D341Med (cell line): ENCODE measurements at places on chromosomes 2 and 18.

DNA sequence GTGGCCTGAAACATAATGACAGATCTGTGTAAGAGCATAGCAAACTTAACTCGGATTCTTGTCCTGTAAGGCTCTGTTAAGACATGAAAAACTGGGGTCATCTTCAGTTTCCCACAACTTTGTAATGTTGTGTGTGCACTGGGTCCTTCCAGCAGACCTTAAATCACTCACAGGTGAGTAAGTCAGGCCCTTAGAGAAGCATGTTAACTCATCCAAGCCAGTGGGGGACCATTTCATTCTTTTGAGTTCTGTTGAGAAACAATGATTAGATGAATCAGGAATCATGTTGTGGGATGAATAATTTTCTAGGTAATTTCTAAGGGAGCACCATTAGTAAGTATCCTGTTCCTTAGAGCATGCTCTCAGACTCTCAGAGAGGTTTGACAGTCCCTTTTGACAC is 167.1 kb downstream of the ESCO1 start:
- DNase-seq: no peak

DNA sequence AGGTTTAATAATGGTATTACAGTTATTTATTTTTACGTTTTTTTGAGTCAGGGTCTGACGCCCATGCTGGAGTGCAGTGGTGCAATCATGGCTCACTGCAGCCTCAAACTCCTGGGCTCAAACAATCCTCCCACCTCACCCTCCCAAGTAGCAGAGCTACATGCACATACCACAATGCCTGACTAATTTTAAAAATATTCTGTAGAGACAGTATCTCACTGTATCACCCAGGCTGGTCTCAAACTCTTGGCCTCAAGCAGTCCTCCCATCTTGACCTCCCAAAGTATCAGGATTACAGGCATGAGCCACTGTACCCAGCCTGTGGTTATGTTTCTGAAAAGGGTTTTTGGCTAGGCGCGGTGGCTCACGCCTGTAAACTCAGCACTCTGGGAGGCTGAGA is 120.8 kb downstream of the ESCO1 start:
- no peak for DNase-seq

GRCh38 chr2:79292958-79293315 is 133.4 kb upstream of the REG3A start:
- DNase-seq: no peak

- DNase-seq: peak; percentile 67
Observed at GRCh38 chr18:24118750-24119577, 19.9 kb upstream of the CABYR start.

DNA sequence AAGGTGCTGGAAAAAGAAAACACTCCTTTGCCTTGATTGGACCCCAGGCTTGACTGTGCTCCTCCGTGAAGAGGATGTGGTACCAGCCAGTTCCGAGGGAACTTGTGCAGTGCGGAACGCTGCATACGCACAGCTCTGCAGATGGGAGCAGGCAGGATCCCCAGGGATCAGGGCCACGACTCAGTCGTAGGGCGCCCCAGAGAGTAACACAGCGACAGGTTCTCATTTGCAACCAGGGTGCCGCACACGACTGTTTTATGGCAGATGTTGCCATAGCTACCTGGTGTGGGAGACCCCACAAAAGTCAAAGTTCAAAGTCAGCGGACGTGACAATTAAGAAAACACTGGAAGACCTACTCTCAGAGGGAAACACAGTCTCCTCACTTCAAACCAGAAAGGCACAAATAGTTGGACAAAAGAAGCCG is 779 bp downstream of the MALL start:
- DNase-seq: no peak

GRCh38 chr2:200743042-200743676 is 68.6 kb upstream of the BZW1 start:
- no peak for DNase-seq

DNA sequence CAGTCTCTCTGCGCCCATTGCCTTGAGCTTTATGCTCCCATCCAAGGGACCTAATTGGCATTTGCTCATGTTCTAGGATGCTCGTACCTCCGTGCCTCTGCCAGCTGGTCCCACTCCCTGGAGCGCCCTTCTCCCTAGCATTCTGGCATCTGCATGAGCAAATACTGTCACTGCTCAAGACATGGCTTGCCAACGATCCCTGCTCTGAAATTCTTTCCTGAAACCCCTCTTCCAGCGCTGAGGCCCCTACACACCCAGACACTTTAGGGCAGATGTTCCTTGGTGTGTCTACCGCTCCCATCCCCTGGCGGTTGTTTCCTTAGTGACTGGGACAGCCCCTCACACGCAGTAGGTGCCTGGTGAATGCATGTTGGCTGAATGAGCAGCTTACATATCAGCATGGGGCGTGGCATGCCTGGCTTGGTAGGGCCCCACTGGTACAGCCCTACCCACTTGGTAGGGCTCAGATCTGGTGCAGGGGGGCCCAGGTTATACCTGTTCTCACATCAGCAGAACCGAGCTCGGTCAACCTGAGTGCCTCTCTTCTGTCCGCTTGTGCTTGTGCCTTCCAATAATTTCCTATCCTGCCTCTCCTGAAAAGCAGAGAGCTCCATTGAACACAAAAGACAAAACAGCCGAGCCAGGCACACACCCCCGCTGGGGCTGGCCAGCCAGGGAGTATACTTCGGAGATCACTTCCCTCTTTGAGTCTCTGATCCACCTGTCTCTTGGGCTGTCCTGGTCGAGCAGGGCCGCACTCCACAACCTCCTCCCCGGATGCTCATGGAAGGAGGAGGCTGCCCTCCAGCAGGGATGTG is 59.2 kb downstream of the INHBB start:
- no peak for DNase-seq

DNA sequence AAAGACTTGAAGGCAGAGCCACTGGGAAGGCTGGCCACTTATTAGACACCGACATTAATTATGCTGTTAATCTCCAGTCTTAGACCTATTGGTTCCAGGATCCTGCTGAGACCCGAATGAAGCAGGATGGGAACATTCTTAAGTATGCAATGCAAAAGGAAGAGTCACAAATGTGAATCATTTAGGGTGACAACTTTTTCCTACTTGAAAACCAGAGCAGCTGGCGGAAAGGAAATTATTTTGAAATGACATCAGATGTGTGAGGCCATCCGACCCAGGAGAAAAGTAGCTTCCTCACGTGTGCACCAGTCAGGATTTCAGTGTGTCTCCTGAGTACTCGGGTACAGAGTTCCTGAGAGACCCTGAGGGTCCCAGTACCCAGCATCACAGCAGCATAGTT is 222.9 kb upstream of the NCKAP5 start:
- no peak for DNase-seq

- no peak for DNase-seq
Observed at GRCh38 chr2:43636621-43637020, 439 bp upstream of the PLEKHH2 start.

- no peak for DNase-seq
Observed at GRCh38 chr2:6089474-6089873, 397.3 kb downstream of the SOX11 start.
